ENCODE measurements at places on chromosomes 4 and X.

GRCh38 chr4:1731180-1731579 lies 9.9 kb downstream of the TACC3 start:
- no peak for DNase-seq

DNA sequence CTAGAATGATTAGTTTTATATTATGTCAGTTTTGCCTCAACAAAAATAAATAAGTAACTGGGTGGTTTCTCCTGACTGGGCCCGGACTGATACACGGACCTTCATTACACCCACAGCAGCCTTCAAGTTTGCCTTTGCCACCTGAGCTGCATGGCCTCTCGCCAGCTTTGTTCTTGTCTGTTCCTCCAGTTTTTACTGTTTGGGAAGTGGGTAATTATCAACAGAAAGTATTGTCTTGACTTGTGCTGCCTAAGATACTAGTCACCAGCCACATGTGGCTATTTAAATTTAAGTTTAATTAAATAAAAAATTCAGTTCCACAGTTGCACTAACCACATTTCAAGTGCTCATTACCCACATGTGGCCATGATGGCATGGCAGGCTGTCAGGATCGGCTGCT lies 74.7 kb upstream of the INTU start:
- no peak for DNase-seq

DNA sequence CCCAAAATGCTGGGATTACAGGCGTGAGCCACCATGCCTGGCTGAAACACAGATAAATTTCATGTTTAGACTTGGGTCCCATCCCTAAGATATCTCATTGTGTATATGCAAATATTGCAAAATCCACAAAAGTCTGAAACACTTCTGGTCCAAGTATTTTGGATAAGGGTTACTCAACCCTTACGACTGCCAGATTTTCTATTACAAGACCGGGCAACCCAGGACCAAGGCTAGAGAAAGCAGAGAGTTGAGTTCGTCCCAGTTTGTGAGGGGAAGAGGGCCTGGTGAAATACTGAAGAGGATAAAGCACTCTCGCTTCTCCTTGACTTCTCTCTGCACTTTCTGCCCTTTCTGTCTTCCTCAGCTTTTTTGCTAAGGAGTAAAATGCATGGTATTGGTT lies 34.5 kb downstream of the ZFX start:
- no peak for DNase-seq

DNA sequence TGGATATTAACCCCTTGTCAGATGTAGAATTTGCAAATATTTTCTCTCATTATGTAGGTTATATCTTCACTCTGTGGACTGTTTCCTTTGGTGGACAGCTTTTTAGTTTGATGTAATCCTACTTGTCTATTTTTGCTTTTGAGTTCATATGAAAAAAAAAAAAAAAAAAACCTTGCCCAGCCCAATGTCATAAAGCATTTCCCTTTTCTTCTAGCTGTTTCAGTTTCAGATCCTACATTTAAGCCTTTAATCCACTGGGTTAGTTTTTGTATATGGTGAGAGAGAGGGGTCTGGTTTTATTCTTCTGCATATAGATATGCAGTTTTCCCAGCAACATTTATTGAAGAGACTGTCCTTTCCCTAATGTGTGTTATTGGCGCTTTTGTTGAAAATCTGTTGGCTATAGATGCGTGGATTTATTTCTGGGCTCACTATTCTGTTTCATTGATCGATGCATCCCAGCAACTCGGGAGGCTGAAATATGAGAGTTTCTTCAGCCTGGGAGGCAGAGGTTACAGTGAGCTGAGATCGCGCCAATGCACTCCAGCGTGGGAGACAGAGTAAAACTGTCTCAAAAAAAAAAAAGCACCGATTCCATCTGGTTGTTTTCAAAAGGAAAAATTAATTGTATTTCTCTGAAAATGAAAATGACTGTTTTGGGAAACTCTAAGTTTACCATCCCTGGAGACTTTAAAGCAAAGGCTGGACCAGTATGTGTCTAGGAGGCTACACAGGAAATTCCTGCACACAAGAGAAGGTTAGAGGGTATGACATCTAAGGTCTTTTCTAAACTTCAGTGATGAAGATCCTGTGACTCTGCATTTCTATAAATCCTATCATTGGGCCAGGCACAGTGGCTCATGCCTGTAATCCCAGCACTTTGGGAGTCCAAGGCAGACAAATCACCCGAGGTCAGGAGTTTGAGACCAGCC lies 35.6 kb downstream of the STEEP1 start:
- no peak for DNase-seq

GRCh38 chr4:165588534-165589315 lies 209.9 kb downstream of the CPE start:
- DNase-seq: no peak

- DNase-seq: no peak
Measured at GRCh38 chr4:172009446-172010230, 196.4 kb downstream of the GALNTL6 start.

DNA sequence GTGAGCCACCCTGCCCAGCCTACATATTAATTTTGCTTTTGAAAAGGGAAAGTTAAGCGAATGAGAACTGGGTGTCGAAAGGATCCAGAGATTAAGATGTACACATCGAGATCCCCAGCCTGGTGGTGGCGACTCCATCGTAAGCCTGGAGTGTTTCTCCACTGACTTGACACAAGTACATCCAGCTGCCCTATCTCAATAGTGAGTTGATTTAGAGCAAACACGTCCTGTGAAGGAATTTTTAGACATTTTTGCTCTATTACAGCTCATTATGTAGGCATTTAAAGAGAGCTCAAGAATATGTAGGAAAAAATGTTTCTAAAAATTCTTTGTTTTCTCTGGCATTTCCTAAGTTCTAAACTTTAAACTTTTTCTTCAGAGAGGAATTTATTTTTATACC lies 11.7 kb upstream of the CLDN34 start:
- no peak for DNase-seq

DNA sequence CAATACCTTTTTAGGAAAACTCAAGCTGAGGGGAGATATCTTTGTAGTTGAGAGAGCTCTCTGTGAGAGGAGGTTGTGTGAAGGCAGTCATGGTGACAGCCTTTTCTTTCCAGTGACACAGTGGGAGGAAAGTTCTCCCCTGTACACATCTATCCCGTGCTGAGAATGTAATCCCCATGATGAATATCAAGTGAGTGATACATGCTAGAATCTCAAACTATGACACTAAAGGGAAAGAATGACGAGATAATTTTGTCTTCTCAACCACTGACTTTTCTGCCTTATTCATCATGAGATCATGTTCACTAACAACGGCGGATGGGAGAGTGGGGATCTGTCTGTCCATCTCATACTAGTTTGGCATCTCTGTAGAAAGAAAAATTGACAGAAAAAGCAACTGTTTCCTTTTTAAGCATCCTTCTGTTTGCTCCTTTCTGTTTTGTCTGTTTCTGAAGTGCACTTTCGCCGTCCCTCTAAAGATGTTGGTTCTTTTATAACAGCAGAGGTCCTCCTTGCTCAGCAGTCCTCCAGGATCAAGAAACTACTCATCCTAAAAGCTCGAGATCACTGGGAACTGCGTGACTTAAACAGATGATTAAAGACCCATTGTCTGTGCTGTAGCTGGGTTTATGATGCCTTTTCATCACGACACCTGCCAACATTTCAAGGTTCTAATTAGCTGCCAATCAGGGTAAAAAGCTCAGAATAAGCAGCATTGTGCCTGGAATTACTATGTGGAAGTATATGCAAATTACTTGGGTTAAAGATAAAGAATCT lies 137.6 kb downstream of the DCK start:
- no peak for DNase-seq

DNA sequence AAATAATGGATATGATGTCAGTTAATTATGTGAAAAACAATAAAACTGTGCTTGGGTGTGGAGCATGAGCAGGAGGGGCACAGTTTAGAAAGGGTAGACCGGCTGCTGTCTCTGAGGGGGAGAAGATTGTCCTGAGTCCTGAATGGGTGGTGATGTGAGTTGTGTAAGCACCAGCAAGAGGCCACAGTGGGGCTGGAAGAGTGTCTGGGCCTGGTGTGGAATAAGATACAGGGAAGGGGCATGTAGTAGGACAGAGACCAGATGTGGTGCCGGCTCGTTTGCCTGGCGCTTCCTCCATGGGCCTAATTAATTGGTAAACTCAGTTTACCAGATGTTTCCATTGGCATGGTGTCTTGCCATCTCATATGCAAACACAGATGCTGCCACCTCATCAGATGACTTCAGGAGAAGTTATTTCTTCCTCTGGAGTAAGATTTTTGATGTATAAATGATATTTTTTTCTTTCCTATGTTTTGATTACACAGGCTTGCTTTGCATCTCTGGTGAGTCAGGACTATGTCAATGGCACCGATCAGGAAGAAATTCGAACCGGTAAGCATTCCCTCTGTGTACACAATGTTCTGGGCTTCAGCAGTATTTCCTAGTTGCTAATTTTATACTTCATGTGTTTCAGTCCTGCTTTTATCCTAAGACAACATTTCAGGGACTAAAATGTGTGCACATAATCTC lies 5.1 kb downstream of the MED28 start:
- DNase-seq: no peak

- no peak for DNase-seq
Measured at GRCh38 chrX:34146906-34147305, 14.8 kb upstream of the FAM47A start.

DNA sequence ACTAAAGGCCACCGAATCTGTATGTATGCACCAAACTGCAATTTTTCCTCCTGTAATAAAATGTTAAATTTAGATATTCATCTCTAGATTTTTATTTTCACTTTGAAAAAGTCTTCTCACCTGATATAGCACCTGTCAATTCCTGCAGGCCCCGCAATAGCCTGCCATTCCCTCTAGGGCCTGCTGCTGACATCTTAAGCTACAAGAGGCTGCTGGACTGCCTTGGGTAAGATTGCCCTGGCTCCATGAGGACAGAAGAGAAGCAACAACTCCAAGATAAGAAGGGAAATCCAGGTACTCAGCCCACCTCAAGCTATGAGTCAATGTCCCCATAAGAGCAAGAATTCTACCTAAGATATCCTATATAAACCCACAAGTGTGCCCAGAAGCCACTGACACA lies 230.2 kb upstream of the AGTR2 start:
- no peak for DNase-seq

- DNase-seq: no peak
Measured at GRCh38 chr4:42498040-42498439, 100.8 kb downstream of the SHISA3 start.

DNA sequence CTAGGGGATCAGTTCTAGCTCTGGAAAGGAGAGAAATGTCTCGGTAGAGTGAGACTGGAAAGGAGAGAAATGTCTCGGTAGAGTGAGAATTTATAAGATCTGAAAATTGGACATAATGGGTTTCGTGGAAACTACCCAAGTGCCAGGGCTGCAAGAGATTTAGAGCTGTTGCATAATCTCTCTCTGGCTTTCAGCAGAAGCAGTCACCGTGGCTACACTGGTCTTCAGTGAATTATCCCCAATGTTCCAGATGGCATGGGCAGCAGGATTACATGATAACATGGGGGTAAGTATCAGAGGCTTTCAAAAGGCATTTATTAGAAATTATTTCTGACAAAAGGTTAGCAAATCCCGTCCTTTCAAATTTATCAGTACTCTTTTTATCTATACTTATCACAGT lies 435.5 kb downstream of the NKX6-1 start:
- DNase-seq: no peak

DNA sequence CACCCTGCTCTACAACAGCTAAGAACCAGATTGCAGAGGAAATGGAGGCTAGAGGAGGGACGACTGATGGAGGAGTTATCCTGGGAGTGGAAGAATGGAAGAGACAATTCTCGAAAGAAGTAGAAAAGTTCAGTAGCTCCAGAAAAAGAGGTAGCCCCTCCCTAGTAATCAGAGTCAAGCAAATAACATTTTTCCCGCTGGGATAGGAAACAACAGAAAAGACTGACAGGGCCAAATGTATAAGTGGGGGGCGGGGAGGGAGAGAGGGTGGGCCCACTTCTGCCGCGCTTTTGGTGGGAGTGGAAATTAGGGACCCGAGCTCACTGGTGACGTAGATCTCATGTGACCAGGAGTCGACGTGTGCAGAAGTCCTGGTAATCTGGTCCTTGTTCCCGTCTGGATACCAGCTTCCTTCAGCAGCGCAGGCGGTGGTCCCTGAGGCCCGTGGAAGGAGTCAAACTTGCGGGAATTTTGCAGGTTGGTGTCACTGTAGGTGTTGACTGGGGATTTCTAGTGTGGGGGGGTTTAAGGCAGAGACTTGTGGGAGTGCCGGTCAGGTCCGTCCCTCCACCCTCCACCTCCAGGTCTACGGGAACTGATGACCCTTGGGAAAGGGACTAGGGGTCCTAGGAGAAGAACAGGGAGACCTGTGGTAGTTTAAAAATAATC lies at the start of gene TCEAL9:
Gene TCEAL9, plus strand, starts transcription at position 377 of the 669 bp plus-strand sequence. CDS start 1,179 bp downstream, outside the sequence.
- DNase-seq: no peak

DNA sequence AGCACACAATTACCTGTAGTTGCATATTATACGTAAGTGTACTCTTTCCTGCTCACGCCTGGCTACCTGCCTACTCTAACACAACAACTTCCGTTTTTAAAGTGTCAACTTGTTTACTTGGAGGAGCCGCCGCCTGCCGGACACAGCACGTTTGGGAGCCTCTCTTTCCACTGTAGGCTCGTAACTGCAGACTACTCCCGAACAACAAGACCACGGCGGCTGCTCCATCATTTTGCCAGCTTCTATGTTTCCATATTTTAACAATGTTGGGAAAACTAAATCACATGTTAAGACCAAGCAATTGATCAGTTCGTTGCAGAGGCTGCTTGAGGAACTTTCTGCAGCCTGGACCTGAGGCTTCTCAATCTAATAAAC lies 841 bp downstream of the MTNR1A start:
- no peak for DNase-seq

DNA sequence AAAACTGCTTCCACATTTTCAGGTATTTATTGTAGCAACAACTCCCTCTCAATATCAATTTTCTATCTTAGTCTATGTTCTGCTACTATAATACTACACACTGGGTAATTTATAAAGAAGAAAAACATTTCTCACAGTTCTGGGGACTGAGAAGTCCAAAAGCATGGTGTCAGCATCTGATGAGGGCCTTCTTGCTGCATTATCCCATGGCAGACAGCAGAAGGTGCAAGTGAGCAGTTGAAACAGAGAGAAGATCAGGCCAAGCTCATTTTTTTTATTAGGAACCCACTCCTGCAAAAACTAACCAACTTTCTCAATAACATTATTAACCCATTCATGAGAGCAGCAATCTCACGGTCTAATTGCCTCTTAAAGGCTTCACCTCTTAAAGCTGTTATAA lies 376.0 kb downstream of the RAB28 start:
- DNase-seq: no peak

- no peak for DNase-seq
Measured at GRCh38 chr4:84847978-84848377, 118.5 kb downstream of the WDFY3 start.
